ENCODE measurements at places on chromosomes 5 and 9. TPM values are rescaled to one million over a fixed set of nuclear protein-coding genes. Genes with fewer than 3 reads are reported as not detected.

- no peak for DNase-seq
Measured at GRCh38 chr5:32163785-32164184, 10.3 kb downstream of the GOLPH3 start.

DNA sequence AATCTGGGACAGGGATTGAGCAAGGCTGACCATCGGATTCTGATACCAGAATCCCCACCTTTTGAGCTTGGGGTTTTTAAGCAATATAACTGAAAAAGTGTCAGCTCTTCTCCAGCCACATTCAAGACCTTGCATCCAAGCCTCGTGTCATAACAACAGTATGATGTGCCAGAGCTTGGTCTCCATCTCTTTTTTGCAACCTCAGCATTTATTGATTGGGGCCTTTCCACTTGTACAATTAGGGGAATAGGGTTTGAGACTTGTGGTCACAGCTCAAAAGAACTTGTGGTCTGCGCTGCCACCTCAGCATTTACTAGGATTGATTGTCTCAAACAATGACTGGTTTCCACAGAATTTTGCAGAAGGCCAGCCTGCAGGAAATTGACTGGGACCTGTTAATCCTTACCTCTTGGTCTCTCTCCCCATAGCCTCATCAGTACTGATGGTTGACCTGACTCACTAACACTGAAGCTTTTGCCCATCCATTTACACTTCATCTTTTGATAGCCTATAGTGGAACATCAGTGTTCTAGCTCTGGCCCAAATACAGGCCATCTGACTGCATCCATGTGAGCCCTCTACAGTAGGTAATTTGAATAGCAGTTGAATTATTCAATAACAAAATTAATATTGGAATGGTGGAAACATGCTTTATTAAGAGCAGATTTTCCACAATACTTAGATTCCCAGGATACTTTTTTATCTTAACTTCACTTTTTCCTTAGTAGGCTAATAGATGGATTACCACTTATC is 381.6 kb upstream of the PRR16 start:
- no peak for DNase-seq

DNA sequence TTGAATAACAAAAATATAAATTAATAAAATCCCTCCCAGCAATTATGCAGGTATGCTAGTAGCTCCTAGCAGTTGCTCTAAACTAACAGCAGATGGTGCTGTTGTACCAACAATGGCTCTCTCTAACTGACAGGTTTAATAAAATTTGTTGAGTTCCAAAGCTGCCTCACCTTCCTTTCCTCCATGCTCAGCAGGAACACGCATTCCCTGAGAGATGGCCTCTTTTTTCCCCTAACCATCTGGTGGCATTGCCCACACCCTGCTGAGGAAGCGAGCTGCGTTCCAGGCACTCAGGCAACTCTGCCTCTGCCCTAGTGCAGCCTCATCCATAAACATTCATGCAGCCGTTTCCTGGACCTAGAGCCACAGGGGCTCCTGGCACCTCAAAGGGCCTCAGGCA is 106.2 kb downstream of the KLHL3 start:
- DNase-seq, result peak; percentile 32

GRCh38 chr5:119353686-119354366 is 2.0 kb upstream of the TNFAIP8 start:
- DNase-seq, result no peak

DNA sequence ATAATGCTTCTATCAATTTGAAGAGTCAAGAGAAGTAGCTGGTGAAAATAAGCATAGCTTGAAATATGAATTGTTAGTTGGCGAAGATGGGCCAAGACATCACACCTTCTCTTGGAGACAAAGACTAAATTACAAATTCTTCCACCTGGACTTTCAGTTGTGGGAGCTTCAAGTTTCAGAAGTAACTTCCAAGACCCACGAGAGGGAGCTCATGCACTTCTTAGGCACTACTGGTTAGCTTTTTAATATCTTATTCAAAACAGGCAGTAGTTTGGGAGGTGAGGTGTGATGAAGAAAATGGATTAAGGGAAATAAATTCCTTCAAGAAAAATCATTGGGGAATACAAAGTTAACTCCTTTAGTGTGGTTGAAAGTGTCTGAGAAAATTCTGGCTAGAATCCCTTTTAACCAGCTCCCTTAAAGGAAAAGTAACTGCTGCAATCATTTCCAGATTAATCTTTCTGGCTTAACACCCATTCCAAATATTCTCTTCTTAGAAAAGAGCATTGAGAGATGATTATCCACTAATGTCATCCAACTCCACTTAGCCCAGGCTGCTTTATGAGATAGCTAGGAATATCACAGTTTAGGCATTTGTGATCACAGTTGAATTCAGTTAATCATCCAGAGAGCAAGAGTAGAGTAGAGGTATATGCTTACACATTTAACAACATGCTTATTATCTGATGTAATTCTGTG is 139.5 kb upstream of the DMRTA1 start:
- peak; percentile 75 for DNase-seq

DNA sequence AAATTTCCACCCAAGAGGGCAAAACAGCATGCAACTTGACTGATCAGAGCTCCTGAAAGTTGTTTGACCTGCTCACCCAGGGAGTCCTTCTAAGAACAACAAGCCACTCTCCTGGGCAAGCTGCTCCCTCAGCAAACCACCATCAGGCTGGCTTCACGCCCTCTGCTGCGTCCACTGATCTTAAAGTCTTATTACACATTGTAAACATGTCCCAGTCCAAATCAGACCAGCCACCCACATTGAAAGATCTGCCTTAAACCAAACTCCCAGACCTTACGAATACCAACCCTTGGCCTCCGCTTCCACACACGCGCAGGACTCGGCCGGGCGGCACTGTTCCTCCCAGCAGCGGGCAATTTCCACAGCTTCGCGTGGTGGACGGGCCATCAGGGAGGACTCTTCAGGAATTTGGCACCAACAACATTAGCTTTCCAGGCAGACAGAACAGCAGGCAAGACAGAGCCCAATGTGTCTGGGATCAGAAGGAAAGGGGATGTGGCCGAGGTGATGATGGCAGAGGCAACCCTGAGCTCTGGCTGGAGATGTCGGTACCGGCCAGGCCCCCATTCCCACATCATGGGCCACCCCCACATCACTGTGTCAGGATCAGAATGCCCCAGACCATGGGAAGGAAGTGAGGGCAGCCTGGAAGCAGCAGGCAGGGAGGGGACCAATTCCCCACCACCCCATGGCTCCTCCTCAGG is 56.8 kb downstream of the SEMA4D start:
- no peak for DNase-seq

DNA sequence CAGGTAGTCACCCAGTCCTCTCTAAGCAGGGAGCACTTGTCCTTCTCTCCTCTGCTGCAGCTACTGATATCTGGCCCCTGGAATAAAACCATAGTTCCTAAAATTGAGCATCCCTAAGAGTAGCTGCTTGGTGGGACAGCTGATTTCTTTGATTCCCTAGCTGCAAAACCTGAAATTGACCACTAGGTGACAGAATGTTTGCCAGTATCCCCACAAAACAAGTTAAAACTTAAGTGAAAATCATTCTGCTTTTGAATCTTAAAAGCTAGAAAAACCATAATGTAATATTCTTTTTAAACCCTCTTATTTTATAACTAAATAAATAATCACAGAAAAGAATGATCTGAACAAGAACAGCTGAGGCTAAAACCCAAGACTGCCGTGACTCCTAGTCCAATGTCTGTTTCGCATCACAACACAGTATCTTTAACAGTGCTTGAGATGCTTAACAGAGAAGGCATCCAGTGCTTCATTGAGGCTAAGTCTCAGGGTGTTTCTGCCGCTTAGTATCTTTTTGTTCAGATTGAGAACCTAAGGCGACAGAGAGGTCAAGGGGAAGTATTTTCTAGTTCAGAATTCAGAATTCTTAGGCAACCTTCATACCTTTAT is 24.4 kb upstream of the TAL2 start:
- DNase-seq, result no peak

PCDH12 gene
- total RNA-seq, result under 0.01 TPM

BAAT gene
- 0.06 TPM for total RNA-seq

OR1J2 gene
- total RNA-seq, result not detected

SH3PXD2B gene
- total RNA-seq, result 23.1 TPM

TSLP gene
- total RNA-seq, result 0.90 TPM

Data from LHCN-M2 (cell line).